ENCODE measurements at places on chromosomes 7 and 10.

GRCh38 chr10:132059760-132060508 is 5.8 kb upstream of the JAKMIP3 start:
- no peak for DNase-seq

DNA sequence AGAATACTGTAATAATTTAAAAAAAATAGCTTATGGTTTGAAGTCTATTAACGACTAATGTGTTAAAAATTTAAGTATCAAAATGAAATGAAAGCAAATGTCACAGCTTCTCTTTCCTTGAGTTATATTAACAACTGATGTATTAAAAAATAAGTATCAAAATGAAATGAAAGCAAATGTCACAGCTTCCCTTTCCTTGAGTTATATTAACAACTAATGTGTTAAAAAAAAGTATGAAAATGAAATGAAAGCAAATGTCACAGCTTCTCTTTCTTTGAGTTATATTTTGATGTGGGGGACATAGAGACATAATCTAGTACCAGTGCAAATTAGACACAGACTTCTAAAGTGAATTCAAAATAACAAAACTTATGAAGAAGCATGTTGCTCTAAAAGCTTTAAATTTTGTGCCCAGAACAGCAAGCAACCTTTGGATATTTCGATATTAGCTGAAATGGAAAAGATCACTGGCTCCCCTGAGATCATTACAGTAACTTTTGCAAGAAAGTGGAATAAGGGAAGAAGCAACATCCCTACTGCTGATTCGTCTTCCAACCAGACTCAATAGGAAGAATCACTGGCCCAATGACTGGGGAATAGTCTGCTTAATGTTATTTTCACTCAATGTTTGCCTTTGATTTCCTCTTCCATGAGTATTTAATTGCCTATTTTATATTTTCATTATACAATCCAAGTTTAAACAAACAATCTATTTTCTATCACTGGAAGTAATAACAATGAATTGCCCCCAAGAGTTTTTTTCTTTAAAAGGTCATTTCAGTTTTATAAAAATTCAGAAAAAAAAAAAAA is 8.0 kb downstream of the SKAP2 start:
- DNase-seq: no peak

DNA sequence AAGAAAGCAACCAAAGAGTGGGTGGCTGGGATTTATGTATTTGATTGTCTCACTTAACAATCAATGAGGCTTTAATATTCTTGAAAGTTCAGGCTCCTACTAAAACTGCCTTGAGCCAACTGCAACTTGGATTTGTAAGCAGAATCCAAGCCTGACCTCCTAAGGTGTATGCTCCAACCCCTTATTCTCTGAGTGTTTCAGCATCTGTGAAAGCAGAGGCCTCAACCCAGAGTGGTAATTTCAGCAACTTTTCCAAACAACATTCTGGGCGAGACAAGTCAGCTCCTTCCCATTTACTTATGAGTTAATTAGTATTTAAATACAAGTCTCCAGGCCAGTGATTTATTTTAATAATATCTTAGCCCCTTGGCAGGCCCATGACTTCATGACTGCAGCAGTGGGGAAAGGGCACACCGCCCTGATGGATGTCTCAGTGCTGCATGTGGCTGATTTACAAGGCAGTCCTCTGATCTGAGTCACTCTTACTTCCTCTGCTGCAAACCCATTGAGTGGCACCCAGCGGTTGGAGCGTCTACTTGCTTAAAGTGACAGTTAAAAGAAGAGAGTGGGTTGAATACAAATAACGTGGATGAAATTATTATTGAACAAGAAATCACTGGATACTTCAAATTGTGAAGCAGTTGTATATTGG is 209.1 kb downstream of the TRIL start:
- no peak for DNase-seq

- DNase-seq: no peak
Observed at GRCh38 chr7:14960721-14961120, 58.2 kb upstream of the DGKB start.

DNA sequence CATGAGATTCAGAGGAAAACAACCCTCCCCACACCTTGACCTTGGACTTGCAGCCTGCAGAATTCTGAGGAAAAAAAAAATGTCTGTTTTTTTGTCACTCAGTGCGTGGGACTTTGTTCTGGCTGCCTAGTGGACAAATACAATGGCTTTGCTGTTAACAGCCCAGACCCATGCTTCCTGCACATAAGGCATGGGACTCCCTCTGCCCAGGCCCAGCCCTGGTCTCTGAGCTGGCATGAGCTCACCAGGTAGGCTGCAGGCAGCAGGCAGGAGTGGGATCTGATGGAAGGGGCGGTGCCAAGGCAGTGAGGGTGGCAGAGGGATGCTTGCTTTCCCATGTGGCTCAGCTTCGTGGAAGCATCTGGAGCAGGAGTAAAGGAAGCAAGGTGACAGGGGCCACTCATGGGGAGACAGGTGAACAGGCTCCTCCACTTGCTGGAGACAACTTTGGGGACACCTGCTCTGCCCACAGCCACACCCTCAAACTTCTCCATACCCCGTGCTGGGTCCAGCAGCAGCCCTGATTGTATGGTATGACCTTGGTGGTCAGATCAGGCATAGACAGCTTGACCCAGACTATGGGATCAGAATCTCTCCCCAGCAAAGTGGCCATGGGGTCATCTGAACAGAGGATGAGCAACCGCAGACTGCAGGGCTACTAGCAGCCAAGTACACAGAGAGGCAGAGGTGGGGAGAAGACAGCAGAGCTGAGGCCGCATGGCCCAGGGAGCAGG is 27.0 kb downstream of the ANXA8 start:
- no peak for DNase-seq

- DNase-seq: no peak
Observed at GRCh38 chr7:30511973-30512662, 7.5 kb upstream of the GGCT start.

All from NCI-H2227 treated with DMSO at 0.1 percent for 48 hours (cell line).